Stimulated activated CD8-positive, alpha-beta memory T cell treated with anti-CD3 and anti-CD28 coated beads, Interleukin-4, amount 100 ng/mL, for 4 hours (primary cell): ENCODE measurements at places on chromosomes 7 and 10.

DNA sequence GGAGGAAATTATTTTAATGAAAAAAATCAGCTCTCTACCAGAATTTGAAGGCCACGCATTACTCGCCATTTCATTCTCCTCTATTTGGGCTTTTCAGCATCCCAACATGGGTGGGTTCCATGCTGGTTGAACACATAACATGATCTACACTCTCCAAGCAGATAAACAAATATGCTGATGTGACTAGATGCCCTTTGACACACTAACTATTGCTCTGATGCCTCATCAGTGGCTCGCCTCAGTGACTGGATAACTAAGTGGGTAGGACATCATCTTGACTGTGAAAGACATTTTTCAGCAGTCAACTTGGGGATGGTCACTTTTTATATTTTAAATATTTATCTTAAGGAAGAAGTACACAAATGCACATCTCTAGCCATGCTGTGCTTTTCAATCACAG, 113.9 kb upstream of the LAMB4 start:
- no peak for DNase-seq

- no peak for DNase-seq
These were observed 77.2 kb downstream of the KIAA1549 start for GRCh38 chr7:138903859-138904435.

GRCh38 chr10:124416733-124417132, 2.0 kb downstream of the OAT start:
- DNase-seq, result no peak

DNA sequence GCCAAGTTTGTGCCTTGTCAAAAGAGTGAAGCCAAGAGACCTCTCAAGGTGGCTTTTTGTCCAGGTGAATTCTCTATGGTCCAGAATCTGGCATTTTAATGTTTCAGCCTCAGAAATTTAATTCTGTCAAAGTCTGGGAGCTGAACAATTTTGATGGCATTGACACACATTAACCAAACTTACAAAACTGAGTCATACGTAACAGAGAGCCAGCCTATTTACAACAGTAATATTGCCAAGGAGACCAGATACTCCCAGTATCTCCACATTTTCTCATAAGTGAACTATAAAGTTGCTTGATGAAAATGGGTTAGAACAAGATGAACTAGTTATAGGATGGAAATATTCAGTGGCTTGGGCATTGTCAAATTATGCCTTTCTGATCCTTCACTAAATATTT, 43.8 kb downstream of the PDE6C start:
- DNase-seq, result no peak

DNA sequence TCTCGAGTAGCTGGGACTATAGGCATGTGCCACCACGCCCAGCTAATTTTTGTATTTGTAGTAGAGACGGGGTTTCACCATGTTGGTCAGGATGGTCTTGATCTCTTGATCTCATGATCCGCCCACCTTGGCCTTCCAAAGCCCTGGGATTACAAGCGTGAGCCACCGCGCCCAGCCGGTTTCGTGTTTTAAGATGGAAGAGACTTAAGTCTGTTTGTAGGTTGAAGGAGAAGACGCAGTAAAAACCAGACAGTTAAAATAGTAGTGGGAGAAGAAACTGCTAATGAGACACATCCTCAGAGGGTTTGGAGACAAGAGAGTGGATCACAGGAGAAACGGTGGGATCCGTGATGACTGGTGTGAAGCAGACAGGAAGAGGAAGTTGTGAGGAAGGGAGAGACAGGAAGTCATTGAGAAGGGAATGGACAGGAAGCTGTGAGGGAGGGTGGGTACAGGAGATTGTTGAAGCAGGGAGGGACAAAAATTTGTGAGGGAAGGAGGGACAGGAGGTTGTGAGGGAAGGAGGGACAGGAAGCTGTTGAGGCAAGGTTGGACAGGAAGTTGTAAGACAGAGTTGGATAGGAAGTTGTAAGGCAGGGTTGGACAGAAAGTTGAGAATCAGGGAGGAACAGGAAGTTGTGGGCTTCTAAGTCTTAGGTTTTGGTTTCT, 115.5 kb downstream of the WDFY4 start:
- no peak for DNase-seq

- DNase-seq, result no peak
These were observed 145.7 kb downstream of the RNF216 start for GRCh38 chr7:5635461-5636445.

- no peak for DNase-seq
These were observed 48.4 kb upstream of the TRIM8 start for GRCh38 chr10:102595897-102596296.

DNA sequence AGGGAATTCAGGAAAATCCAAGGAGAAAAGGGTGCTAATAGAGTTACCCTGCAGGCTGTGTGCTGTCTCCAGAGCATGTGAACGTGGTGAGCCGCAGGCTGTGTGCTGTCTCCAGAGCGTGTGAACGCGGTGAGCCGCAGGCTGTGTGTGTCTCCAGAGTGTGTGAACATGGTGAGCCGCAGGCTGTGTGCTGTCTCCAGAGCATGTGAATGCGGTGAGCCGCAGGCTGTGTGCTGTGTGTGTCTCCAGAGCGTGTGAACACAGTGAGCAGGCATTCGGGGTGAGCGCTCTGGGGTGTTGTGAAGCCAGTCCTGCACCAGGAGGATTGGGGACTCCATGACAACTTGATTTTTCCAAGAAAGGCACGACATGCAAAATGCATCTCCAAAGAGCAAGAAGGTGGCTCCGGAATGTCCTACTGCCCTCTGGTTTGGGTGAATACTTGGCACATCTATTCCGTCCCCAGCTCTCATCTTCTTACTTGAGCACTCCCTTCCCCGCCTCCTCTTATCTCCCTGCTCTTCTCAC, 407.9 kb upstream of the SHH start:
- no peak for DNase-seq

DNA sequence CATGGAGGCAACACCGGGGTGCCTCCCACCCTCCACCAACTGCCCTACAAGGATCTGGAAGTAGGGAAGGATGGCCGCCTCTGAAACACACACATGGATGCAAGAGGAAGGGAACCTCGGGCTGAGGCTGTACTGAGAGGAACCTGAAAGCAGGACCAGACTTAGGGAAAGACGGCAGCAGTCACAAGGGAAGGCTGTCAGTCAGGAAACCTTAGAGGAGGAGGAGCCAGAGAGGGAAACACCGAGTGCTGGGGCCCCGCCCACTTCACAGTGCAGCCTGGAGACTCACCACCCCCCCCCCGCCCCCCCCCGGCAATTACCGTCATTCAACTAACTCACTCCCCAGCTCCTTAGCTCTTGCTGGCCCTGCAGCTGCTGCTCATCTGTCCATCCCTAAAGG, 2.5 kb downstream of the CYREN start:
- no peak for DNase-seq

DNA sequence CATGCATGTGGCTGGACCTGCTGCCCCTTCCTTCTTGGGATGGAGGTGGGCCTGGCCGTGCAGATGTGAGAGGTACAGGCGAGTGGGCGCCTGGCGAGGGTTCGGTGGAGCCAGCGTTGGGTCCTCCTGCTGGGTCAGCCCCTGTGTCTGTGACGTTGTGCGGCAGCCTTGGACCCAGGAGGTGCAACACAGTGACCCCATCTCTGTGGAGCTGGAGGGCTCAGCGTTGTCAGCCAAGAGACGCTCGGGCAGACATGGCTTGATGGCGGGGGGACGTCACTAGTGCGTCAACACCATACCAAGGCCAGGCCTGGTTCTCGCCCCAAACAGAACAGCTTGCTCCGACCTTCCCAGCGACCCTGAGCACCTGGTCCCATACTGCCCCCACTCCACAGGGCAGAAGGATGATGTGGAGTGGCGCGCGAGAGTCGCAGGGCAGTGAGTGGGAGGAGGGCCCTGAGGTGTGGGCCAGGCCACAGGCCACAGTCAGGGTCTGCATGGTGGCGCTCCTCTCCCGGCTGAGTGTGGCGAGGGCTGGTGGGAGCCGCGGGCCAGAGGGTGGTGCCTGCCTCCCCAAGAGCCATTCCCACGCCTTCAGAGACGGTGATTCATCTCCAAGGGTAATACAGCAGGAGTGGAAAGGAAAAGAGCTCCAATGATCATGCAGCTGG, 184.4 kb downstream of the DNAJB6 start:
- DNase-seq, result no peak

- no peak for DNase-seq
These were observed 2.2 kb upstream of the STRIP2 start for GRCh38 chr7:129431911-129432643.

DNA sequence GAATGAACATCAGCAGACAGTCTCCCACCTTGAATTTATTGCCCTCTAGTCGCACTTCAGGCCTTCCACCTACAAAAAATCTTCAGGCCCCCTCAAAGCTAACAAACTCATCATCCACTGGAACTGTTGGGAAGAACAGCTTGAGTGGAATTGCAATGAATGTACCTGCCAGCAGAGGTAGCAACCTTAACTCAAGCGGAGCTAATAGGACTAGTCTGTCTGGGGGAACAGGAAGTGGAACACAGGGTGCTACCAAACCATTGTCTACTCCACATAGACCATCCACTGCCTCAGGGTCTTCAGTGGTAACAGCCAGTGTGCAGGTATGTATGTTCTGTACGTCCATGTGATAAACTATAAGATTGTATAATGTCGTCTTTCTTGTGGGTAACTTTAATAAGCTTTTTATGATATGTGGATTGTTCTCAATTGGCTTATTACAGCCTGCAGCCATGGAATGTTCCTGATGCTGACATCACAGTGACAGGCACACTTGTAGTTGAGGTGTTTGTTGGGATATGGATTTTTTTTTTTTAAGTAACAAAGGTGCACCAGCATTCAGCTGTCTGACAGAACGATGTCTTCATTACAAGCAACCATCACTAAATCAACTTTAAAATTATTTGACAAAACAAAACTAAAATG, 53.3 kb downstream of the UBN2 start:
- DNase-seq, result no peak

DNA sequence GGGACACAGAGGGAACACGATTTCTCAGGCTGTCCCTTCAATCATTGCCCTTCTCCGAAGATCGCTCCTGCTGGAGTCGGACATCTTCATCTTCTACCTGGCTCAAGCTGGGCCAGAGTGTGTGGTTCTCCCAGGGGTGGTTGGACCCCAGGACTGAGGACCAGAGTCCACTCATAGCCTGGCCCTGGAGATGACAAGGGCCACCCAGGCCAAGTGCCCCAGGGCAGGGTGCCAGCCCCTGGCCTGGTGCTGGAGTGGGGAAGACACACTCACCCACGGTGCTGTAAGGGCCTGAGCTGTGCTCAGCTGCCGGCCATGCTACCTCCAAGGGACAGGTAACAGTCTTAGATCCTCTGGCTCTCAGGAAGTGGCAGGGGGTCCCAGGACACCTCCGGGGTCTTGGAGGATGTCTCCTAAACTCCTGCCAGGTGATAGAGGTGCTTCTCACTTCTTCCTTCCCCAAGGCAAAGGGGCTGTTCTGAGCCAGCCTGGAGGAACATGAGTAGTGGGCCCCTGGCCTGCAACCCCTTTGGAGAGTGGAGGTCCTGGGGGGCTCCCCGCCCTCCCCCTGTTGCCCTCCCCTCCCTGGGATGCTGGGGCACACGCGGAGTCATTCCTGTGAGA, 23.3 kb downstream of the TBATA start:
- no peak for DNase-seq

- DNase-seq, result no peak
These were observed 12.0 kb downstream of the IFRD1 start for GRCh38 chr7:112462236-112462635.

GRCh38 chr7:39587393-39587792, 21.2 kb downstream of the YAE1 start:
- no peak for DNase-seq
